ENCODE measurements at places on chromosomes 13 and 19.

- DNase-seq, result no peak
Observed at GRCh38 chr13:94974015-94974951, 261.9 kb upstream of the SOX21 start.

DNA sequence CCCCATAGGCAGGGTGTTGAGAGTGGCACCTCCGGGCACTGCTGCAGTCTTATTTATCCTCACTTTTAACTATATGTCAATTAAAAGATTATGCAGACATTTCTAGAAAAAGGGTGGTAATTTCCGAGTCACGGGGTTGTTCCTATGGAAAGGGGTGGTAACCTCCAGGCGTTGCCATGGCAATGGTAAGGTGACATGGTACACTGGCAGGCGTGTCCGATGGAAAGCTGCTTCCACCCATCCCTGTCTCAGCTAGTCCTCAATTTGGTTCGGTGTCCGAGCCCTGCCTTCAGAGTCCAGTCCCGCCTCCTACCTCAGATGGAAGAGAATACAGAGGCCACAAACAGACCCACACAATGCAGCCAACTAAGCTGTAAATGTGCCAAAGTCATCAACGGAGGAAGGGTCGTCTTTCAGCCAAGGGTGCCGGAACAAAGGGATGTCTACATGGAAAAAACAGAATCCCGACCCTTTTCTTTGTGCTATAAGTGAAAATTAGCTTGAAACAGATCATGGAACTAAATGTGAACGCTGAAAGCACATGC is 72.6 kb upstream of the C13orf46 start:
- DNase-seq, result no peak

- DNase-seq, result no peak
Observed at GRCh38 chr19:33504058-33504444, 17.5 kb downstream of the PEPD start.

GRCh38 chr19:40539070-40539469 is 37.6 kb upstream of the SHKBP1 start:
- no peak for DNase-seq

- DNase-seq, result no peak
Observed at GRCh38 chr13:73060251-73061160, 1.7 kb downstream of the KLF5 start.

DNA sequence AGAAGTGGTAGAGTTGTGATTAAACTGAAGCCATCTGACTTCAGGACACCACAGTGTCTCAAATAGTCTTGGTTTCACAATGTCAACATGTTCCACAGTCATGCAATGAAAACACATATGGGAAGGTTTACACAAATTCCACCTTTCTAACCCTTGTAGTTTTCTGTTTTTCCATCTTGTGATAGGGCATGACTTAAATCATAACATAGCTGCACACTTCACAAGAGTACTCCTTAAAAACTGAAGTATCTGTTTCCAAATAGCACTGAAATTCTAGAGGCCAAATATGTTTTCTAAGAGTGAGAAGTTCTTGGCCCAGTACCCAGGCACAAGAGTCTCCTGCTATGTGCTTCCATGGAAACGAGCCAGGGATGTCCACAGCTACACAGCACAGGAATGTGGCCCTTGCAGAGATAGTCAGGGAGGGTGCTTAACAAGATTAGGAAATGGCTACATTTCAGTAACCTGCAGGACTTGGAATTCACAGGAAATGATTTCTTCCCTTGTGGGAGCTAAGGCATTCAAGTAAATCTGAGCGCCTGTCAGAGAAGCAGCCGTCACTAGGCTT is 269.1 kb downstream of the NDFIP2 start:
- DNase-seq, result no peak

DNA sequence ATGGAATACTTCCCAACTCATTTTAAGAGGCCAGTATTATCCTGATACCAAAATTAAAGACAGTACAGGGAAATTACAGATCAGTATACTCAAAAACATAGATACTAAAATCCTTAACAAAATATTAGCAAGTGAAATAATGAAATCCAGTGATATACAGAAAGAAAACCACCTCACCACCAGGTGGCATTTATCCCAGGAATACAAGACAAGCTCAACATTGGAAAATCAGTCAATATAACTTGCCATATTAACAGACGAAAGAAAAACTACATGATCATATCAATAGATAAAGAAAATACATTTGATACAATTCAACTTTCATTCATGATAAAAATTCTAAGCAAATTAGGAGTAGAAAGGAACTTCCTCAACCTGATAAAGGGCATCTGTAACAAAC is 6.7 kb upstream of the GNA15 start:
- DNase-seq, result no peak

GRCh38 chr13:111549464-111549863 is 229.0 kb downstream of the TEX29 start:
- DNase-seq, result no peak

DNA sequence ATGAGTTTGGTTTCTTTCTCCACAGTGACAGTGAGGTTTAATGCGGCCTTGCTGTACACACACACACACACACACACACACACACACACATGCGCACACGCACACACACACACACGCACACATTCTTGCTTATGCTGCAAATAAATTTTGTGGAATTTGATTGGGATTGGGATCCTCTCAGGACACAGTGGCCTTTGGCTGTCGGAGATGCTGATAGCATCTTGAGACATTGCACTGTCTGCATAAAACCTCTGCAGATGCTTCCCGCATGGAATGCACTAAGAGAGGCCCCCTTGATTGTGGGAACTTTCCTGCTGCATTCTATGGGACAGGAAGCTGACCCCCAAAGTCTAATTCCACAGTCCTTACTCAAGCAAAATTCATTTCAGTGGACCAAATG is 145.6 kb downstream of the FLT1 start:
- DNase-seq, result no peak
